Effector CD4-positive, alpha-beta T cell (primary cell): ENCODE measurements at places on chromosomes 3 and 15.

DNA sequence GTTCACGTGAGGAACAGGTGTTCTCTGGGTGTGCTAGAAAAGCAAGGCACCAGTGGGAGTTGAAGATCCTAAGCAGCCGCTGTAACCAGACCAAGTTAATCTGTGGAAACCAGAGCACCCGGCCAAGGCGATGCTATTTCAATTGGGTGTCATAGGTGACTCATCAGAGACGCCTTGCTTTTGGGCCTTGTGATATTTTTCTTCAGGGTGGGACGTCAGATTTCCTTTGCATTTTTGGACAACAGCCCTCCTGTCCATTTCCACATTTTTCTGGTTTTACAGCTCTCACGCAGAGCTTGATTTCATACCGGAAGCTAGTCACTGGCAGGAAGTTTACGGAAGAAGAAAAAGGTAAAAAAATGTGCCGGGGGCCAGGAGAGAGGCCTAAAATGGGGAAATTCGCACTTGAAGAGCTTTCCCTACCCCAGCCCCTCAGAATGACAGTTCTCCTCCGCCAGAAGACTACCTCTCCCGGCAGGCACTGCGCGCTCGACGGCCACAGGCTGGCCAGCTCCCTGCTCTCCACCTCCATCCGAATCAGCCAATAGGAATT is 471 bp upstream of the KBTBD8 start:
- DNase-seq: peak; percentile 6

GRCh38 chr3:67087788-67088187 is 89.7 kb downstream of the KBTBD8 start:
- DNase-seq: no peak

DNA sequence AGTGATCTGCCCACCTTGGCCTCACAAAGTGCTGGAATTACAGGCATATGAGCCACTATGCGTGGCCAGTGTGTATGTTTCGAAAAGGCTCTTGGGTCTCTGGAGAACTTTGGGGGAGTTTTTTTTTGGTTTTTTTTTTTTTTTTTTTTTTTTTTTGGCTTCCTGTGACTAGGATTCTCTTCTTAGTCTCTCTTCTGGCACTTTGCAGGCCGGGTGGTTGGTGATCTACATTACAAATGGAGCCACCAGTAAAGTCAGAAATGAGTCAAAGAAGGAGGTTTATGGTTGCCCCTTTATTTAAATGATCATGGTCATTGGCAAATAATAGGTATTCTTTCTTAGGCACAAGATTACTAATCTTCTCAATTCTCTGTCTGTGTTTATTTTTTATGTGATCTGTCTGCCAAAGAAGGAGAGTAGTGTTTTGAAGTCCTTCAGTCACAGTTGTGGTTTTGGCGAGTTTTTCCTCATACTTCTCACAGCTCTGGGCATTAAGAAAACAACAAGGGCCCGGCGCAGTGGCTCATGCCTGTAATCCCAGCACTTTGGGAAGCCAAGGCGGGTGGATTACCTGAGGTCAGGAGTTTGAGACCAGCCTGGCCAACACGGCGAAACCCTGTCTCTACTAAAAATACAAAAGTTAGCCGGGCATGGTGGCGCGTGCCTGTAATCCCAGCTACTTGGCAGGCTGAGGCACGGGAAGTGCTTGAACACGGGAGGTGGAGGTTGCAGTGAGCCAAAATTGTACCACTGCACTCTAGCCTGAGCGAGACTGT is 38.3 kb downstream of the PDE8A start:
- DNase-seq: no peak

GRCh38 chr3:172307141-172307560 is 141.1 kb downstream of the GHSR start:
- no peak for DNase-seq

- DNase-seq: no peak
Measured at GRCh38 chr15:56059716-56060115, 66.3 kb upstream of the NEDD4 start.

- DNase-seq: no peak
Measured at GRCh38 chr3:141056751-141057171, 5.6 kb downstream of the SPSB4 start.

- DNase-seq: no peak
Measured at GRCh38 chr3:27345959-27346865, 23.0 kb downstream of the NEK10 start.

- no peak for DNase-seq
Measured at GRCh38 chr3:15896500-15896899, 98.7 kb upstream of the ANKRD28 start.

DNA sequence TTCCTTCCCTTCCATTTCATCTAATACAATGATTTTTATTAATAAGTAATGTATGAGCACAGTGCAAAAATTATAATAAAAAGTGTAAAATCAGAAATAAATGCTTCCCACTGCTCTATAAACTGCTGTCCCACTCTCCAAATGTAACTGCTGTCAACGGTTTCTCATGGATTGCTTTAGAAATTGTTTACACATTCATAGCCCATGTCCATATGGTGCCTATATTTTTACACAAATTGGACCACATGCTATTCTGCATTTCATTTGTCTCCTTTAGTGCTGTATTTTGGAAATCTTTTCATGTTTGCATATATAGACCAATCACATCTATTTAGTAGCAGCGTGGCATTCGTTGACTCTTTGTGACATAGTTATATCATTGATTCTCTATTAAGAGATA is 164.7 kb upstream of the SLCO3A1 start:
- DNase-seq: no peak

DNA sequence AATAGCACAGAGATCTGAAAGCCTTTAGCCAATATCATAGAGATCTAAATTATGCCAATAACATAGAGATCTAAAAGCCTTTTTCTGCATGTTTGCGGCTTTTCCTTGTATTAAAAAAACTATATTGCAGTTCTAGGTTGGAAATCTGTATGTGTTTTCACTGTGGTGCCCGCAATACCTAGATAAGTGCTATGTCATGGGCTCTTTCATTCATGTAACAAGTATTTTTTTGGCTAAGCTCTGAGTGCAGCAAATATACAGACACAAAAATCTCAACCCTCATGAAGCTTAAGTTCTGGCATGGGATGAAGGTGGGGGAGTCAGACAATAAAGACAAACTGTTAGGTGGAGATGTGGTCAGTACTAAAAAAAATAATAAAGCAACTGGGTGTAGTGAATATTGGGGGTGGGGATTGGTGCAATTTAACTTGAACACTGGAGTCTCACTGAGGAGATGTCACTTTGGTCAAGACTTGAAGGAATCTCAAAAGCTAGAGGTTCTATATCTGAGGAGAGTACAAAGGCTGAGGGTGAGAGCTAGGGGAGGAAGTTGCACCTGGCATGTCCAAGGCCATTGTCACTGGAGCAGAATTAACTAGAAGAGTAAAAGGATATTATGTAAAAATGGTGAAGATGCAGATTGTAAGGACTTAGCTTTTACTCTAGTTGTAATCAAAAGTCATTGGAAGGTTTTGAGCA is 973 bp downstream of the BUB1B start:
- DNase-seq: no peak

DNA sequence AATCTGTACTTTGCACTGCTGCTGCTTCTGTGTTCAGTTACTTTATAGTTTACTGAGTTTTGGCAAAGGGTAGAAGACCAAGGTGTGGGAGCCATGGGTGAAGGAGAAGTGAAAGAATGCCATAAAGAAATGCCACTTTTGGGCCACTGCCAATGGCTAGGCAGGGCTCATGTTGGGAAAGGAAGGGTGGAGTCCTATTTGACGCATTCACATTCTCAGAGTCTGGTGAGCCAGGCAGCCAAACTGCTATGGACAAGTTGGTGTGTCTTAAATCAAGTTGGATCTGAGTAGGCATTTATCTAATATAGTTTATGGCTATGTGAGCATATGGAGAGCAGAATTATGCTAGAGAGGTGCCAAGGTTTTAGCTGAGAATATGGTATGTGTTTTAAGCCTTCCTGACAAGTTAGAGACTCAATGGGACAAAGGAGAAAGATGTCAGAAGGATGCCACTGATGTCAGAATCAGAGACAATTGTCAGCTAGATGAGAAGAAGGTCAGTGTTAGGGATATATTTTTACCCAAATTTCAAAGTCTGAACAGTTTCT is 296.1 kb downstream of the AGBL1 start:
- DNase-seq: no peak

DNA sequence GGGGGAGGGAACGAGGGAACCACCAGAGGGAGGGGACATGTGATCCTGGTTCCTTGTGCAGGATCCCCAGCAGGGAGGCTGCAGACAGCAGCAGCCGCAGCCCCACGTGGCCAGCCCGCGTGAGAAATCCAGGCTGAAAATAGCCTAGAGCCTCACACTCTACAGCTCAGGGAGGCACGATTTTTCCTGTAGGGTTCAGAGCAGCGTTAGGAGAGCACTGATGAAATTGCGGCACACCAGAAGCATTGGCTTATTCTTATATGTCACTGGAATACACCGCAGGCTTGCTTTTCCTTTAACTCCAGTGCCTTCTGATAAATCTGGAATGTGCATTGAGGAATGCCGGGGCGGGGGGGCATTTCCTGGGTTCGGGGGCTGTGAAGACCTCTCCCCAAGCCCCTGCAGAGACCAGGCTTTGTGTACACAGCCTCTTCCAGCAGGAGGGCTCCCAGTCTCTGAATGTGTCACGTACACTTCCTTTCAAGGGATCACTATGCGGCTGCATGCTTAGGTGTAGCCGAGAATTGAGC is 193.0 kb downstream of the ATP10A start:
- no peak for DNase-seq

- DNase-seq: no peak
Measured at GRCh38 chr3:59300733-59301132, 250.9 kb upstream of the CFAP20DC start.

DNA sequence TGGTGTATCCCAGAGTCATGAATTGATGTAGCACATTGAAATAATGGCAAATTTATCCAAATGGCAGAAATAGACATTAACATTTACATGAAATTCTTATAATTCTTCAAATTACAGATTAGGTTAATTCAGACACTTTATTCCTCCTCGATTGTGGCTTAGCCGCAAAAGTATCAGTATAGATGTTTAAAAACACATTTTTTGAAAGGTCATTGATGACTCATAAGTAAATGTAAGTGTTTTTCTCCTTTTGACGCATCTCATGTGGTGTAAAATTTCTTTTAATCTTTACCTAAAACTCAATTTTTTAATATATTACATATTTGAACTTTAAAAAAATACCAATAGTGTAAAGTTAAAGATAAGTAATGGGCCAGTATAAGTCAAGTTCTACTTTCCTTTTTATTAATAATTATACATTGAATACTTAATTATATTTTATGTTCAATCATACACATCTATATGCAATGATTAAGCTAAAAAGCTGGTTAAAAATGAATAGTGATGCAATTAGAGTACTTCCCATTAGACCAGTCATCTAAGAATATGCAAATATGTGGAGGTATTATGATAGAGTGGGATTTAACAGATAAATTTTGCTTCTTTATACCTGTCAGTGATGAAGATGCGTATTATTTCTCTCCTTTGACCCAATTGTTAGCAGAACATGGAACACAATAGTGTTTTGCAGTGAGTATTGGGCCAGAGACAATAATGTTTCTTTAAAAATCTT is 678.1 kb upstream of the DPPA4 start:
- no peak for DNase-seq

DNA sequence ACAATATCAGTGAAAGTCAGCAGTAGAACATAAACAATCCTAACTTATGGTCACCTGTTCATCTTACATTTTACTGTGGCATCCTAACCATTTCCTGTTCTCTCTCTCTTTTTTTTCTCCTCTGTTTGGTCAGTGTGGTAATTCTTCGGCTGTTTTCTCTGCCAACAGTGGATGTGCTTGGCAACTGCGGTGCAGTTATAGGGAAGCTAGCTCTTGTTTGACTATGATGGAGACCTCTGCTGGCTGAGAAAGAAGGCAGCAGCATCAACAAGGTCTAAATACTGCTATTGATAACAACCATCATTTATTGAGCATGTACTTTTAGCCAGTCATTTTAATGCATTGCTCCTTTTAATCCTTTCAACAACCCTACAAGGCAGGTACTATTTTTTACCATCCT is 723 bp upstream of the DRD3 start:
- DNase-seq: no peak

- DNase-seq: peak; percentile 12
Measured at GRCh38 chr3:155853214-155854140, 750 bp downstream of the SLC33A1 start.

GRCh38 chr3:151327571-151328198 is 1.7 kb downstream of the P2RY13 start:
- no peak for DNase-seq

- no peak for DNase-seq
Measured at GRCh38 chr3:59127071-59127470, 77.2 kb upstream of the CFAP20DC start.

DNA sequence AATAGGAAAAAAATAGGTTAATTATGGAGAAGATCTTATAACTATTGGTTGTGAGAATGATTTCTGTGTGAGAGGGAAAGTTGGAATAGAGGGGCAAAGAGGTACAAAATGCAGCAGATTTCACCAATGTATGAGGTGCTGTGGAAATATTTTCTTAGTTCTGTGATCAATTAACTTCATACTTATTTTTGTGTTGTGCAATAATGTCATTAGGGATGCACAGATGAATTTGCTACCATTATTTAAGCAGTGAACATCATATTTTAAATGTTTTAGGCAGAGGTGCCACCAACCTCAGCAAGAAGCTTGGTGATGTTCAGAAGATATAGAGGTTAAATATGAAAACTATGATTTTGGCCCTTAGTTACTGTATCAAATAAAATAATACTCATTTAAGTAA is 21.6 kb downstream of the MBNL1 start:
- DNase-seq: no peak

DNA sequence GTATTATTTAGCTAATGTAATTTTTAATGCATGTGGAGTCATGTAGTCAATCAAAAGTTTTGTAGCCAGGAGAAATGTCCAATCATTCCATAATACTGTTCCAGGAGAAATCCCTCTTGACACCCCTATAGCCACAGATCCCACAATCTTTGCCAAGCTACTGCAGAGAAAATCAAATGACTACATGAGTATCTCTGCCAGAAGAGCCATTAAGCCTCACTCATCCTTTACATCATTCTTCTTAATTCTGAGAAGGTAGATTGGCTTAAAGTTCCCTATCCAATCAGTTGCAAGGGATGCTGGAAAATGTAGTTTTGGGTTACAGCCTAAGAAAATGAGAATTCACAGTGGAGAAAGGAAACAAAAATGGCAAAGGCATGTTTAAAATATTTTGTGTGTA is 502.1 kb downstream of the ZBBX start:
- no peak for DNase-seq

DNA sequence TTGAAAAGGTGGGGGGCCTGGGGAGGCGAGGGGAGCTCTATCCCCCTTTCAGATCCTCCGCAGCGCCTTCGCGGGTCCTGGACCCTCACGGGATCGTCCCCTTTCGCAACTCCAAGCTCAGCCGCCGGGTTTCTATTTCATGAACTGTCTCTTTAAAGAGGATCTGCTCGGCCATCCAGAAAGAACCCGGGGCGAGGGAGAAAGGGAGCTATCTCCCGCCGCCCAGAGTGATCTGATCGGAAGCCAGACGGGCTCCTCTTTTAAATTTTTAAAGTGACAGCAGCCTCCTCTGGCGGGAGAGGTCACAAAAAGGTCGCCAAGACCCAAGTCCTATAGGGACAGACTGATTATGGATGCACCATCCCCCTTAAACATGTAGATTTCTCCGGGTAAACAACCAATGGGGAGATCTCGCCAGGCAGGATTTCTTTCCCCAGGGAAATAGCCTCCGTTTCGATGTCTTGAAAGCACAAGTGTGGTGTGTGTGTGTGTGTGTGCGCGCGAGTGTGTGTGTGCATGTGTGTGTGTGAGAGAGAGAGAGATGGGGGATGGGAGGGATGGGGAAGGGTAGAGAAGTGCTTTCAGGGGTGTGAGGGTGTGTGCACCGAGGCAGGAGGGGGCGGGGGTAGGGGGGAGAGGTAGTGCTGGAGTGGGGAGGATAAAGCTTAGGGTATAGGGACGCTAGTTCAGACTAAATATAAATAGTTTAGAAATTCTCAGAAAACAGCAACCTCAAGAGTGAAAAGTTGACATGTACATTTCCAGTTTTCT is 516.1 kb downstream of the MECOM start:
- DNase-seq: no peak
